ENCODE measurements at places on chromosomes 5 and 9. TPM values are rescaled to one million over a fixed set of nuclear protein-coding genes. Genes with fewer than 3 reads are reported as not detected.
A peak's percentile ranks its signal among the peaks of the same experiment; 100 is the strongest.

DNA sequence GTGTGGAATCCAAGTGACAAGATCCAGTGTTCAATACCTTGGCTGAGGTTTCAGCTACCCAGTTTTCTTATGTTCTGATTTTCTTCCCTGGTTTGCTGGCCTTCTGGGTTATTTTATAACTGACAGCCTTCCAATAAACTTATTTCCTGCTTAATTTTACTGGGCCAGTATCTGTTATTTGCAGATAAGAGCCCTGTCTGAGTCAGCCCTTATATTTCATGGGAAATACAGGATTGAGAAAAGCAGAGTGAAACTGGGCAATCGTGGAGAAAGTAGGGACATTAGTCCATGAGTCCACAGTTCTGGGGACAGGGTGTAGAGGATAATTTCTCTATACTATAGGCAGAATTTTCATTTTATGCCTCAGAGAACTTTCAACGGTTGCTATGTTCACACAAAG lies 32.3 kb downstream of the TMEM167A start:
- no peak for DNase-seq
- H3K27me3 ChIP-seq: no peaks in the 10 kb centered on the region
- H3K36me3 ChIP-seq: no peaks in the 10 kb centered on the region
- no peaks in the 10 kb centered on the region for H3K4me1 ChIP-seq

GRCh38 chr5:142245786-142246185 lies 79.0 kb downstream of the SPRY4 start:
- H3K27ac ChIP-seq: no peak overlapping the region
- H3K36me3 ChIP-seq: no peaks in the 10 kb centered on the region
- H3K27me3 ChIP-seq: no peaks in the 10 kb centered on the region
- H3K4me3 ChIP-seq: no peak overlapping the region
- H3K4me1 ChIP-seq: peaks cover 5% of the 10 kb centered on the region

DNA sequence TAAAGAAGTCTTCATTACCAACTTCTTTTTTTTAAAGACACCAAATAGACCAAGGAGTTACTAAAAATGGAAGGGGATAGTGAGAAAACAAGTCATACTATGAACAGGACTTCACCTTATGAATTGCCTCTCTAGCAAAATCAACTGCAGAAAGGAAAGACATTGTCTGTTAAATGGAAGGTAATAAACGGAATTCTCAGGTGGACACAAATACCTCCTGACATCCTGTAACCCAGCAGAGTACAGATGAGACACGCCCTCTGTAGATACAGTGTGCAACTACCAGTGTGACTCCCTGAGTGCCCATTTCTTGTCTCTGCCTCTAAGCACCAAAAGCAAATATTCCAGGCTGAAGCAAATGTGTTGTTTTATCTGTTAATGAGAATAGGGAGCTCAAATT lies 12.2 kb upstream of the PLPP1 start:
- no peaks in the 10 kb centered on the region for H3K36me3 ChIP-seq
- no peak overlapping the region for H3K4me3 ChIP-seq
- DNase-seq: no peak
- no peaks in the 10 kb centered on the region for H3K4me1 ChIP-seq

DNA sequence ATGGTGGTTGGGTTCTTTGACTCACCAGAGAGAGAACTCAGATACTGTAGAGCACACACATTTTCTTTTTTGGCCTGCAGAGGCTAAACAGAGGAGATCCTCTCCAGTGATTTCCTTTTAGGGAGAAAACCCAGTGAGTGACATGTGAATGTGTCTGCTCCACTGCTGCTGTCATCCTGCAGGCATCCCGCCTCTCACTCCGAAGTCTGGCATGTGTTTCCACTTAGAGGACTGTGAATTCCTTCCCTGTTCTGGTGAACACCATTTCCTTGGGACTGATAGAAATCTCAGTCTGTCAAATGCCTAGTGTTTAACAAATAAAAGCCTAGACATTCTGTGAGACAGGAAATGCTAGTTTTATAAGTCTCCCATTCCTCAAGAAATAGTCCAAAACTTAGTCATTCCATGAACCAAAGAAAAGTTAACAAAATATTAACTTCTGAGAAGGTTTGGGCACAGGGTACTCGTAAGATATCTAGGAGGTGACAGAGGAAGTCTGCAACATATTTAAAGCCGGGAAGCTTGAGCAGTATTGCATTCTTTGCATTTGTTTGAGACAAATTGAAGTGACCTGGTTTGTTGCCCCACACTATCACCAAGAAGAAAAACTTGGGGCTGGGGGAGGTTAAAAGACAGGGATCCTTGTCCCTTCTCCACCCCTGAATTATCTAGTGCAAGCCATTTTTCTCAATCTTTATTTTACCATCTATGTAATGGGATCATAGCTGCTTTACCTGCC lies 74.9 kb upstream of the NIPAL4 start:
- peak; percentile 94 for DNase-seq
- H3K4me3 ChIP-seq: no peak overlapping the region
- H3K27me3 ChIP-seq: no peaks in the 10 kb centered on the region
- peak overlapping the region; percentile 51 for H3K27ac ChIP-seq
- H3K4me1 ChIP-seq: peaks cover 38% of the 10 kb centered on the region

DNA sequence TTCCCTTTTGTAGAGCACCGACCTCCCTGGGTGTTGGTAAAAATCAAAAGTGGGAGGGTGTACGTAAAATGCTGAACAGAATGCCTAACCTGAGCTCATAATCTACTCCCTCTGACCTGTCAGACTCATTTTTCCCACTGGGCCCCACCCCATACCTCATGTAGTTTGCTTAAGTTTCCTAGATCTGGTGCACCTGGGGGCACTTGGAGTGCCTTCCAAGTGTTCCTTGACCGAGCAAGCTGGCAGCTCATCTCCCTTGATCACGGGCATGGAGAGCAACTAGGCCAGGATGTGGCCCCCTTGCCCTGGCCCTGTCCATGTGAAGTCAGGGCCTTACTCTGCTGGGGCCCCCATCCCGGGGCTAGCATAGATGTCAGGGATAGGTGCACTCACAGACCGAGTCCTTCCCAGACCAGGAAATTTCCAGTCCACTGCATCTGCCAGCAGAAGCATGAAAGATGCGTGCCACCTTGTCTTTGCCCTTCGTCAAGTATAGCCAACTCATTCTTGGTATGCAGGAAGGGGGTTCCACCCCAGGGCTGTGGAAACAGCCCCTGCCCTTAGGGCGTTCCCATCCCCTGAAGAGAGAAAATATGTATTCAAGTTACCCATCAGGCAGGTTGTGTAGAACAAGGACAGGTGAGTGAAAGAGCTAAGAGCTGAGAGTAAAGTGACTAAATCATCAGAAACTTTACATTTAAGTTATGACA lies 41.9 kb downstream of the SLC22A5 start:
- H3K27me3 ChIP-seq: no peaks in the 10 kb centered on the region
- no peak for DNase-seq
- H3K36me3 ChIP-seq: no peaks in the 10 kb centered on the region
- H3K27ac ChIP-seq: peak overlapping the region; percentile 83
- H3K4me1 ChIP-seq: peaks cover 20% of the 10 kb centered on the region

DNA sequence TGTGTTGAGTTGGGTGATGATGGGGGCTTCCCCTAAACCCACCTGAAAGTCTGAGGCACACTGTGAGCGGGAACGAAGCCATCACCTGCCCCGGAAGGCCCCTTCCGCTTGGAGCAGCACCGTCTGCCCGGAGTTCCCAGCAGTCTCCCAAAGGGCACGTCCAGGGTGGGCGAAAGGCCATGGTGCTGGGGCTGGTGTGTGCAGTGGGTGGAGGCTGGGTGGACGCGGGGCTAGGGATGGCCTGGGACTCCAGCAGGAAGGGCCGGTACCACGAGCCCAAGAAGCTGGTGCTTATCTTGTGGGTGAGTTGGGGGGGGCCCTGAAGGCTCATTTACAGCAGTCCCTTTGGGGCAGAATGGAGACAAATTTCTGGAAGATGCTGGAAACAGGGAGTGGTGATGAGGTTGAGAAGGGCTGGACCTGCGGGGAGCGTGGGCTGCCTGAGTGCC lies 4.6 kb downstream of the FLT4 start:
- H3K36me3 ChIP-seq: no peaks in the 10 kb centered on the region
- no peak overlapping the region for H3K27ac ChIP-seq
- H3K4me3 ChIP-seq: no peak overlapping the region
- no peak for DNase-seq
- H3K4me1 ChIP-seq: no peaks in the 10 kb centered on the region
- H3K27me3 ChIP-seq: peaks cover 10% of the 10 kb centered on the region

DNA sequence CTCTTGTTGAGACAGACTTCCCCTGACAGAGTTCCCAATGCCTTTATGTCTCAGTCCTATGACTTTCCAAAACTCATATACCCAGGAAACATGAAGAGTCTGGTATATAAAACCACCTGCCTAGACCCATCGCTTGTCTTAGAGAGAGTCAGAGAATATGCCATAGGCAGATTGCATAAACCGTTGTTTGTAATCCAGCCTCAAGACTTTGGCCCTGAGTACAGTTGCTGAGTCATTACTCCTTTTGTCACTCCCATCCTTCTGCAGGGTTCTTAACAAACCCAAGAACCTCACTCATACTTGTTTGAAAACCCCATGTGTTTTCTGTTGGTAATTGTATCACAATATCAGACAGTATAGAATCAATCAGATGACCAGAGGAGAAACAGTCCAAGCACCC lies 616.3 kb downstream of the SLCO4C1 start:
- H3K27me3 ChIP-seq: no peaks in the 10 kb centered on the region
- no peak overlapping the region for H3K4me3 ChIP-seq
- no peaks in the 10 kb centered on the region for H3K4me1 ChIP-seq
- no peaks in the 10 kb centered on the region for H3K36me3 ChIP-seq
- DNase-seq: peak; percentile 51

GRCh38 chr9:94086486-94087345 lies 2.5 kb downstream of the PTPDC1 start:
- H3K27ac ChIP-seq: no peak overlapping the region
- no peaks in the 10 kb centered on the region for H3K36me3 ChIP-seq

GRCh38 chr5:67792891-67793290 lies 422.7 kb upstream of the PIK3R1 start:
- no peaks in the 10 kb centered on the region for H3K4me1 ChIP-seq
- no peaks in the 10 kb centered on the region for H3K36me3 ChIP-seq
- DNase-seq: peak; percentile 60
- no peaks in the 10 kb centered on the region for H3K27me3 ChIP-seq
- no peak overlapping the region for H3K27ac ChIP-seq

DNA sequence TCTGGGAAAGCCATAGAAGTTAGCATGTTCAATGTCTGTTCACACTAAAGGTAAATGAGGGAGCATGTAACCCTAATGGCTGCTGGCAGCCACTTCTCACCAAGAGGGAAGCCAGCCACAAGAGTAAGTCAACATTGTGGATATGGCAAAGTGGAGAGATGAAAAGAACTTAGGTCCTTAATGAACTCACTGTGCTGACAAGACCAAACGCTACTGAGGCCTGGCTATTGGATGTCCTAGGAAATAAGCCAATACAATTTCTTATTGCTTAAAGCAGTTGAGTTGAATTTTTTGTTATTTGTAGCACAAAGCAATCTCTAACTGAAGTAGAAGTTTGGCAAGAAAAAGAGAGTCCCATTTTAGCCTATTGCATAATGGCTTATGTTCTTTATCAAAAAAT lies 6.8 kb downstream of the GPR150 start:
- H3K4me1 ChIP-seq: peaks cover 5% of the 10 kb centered on the region
- no peak overlapping the region for H3K27ac ChIP-seq
- DNase-seq: no peak

- peak; percentile 95 for DNase-seq
- no peak overlapping the region for H3K4me3 ChIP-seq
- H3K36me3 ChIP-seq: no peaks in the 10 kb centered on the region
- H3K27ac ChIP-seq: no peak overlapping the region
Observed at GRCh38 chr5:123916345-123917121, 404.6 kb downstream of the CSNK1G3 start.

DNA sequence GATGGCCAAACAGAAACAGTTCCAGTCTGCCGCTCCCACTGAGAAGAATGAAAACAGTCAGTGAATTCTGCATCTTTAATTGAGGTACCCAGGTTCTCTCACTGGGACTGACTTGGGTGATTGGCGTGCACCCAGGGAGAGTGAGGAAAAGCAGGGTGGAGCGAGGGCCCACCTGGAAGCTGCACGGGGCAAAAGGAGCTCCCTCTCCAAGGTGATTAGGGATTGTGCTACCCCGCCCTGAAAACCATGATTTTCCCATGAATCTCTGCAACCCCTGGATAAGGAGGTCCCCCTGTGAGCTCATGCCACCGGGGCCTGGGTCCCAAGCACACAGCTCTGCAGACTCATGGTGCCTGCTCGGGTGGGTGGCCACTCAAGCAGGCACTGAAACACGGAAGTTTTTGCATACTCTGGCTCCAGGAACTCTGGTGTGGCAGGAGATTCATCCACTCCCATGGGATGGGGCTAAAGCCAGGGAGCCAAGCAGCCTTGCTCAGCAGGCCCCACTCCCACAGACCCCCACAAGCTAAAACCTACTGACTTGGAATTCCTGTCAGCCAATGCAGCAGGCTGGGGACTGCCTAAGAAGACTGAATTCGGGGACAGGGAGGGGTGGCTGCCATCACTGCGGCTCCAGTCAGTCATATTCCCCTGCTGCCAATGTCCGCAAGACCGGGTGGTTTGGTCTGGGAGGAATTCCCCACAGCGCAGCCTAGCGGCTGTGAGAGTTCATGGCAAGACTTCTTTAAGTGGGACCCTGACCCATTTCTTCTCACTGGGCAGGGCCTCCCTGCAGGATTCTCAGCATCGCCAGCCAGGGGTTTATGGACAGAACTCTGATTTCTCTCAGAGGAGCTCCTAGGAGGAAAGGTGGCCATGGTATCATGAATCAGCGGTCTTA lies 652.2 kb upstream of the RGMB start:
- no peaks in the 10 kb centered on the region for H3K27me3 ChIP-seq
- no peak overlapping the region for H3K4me3 ChIP-seq
- no peaks in the 10 kb centered on the region for H3K36me3 ChIP-seq
- DNase-seq: no peak
- H3K27ac ChIP-seq: no peak overlapping the region
- no peaks in the 10 kb centered on the region for H3K4me1 ChIP-seq

DNA sequence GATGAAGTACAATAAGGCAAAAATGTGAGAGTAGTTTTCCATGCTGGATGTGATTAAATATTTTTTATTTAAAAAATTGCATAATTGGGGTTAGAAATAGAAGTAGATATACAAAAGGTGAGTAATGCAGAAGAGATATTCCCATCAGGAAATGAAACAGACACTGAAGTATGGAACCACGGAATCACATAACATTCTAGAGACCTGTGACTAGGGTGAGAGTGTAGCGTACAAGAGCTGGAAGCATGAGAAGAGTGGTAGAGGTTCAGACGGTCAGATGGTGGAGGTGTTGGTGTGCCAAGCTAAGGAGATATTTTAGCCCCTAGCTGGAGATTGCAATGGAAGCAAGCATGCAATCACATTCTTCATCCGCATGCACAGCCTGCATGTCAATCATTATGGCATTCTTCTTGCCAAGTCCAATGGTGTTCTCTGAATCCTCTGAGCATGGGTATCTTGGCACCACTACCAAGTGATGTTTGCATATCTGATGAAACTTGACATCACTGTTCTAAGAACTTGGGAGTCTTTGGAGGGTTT lies 587.8 kb downstream of the PSAT1 start:
- no peaks in the 10 kb centered on the region for H3K4me1 ChIP-seq
- H3K4me3 ChIP-seq: no peak overlapping the region

The SHISAL2B gene
- not detected for total RNA-seq

The GRAMD2B gene
- total RNA-seq: 12.1 TPM

The CYLC2 gene
- total RNA-seq: not detected

The SVEP1 gene
- 76.3 TPM for total RNA-seq
